ENCODE measurements at places on chromosomes 4 and X. TPM values are rescaled to one million over a fixed set of nuclear protein-coding genes. Genes with fewer than 3 reads are reported as not detected.

SMIM10L2A gene
- polyA plus RNA-seq: 34.4 TPM

- no peaks in the 10 kb centered on the region for H3K27me3 ChIP-seq
- no peaks in the 10 kb centered on the region for H3K36me3 ChIP-seq
- DNase-seq: no peak
- H3K4me1 ChIP-seq: peaks cover 63% of the 10 kb centered on the region
- no peak overlapping the region for H3K27ac ChIP-seq
Measured at GRCh38 chr4:158782551-158783360, 13.9 kb downstream of the FNIP2 start.

GSPT2 gene
- polyA plus RNA-seq: 18.8 TPM

GYPB gene
- not detected for polyA plus RNA-seq

- H3K27me3 ChIP-seq: no peaks in the 10 kb centered on the region
- no peak overlapping the region for H3K4me3 ChIP-seq
- H3K4me1 ChIP-seq: no peaks in the 10 kb centered on the region
- no peaks in the 10 kb centered on the region for H3K36me3 ChIP-seq
Measured at GRCh38 chrX:23952984-23953907, 45.4 kb downstream of the CXorf58 start.

DNA sequence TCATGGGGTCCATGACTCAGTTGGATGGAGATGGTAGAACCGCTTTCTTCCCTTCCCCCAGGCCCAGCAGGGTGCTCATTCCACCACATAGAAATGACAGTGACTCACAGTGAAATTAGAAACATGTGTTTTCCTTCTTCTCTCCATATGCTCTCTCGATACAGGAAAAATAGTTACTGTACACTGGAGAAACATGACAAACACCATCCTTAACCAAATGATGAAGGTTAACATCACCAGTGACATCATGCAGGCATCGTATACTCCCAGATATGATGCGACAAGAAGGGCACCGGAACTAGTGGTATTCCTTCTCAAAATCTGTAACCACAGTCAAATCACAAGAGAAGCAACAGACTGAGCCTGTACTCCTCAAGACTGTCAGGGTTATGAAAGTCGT is 11.7 kb upstream of the RAB40A start:
- no peak overlapping the region for H3K27ac ChIP-seq
- no peaks in the 10 kb centered on the region for H3K27me3 ChIP-seq
- no peaks in the 10 kb centered on the region for H3K4me1 ChIP-seq
- no peaks in the 10 kb centered on the region for H3K36me3 ChIP-seq

- H3K4me1 ChIP-seq: no peaks in the 10 kb centered on the region
- H3K27ac ChIP-seq: no peak overlapping the region
- no peak overlapping the region for H3K4me3 ChIP-seq
- no peaks in the 10 kb centered on the region for H3K27me3 ChIP-seq
- no peaks in the 10 kb centered on the region for H3K36me3 ChIP-seq
- DNase-seq: no peak
Measured at GRCh38 chr4:187108845-187109244, 385.2 kb upstream of the FAT1 start.

GRCh38 chrX:16436348-16437188 is 213.4 kb upstream of the S100G start:
- no peaks in the 10 kb centered on the region for H3K27me3 ChIP-seq
- no peaks in the 10 kb centered on the region for H3K4me1 ChIP-seq
- no peak overlapping the region for H3K27ac ChIP-seq
- H3K36me3 ChIP-seq: no peaks in the 10 kb centered on the region

GRCh38 chr4:154084864-154085263 is 296.0 kb upstream of the SFRP2 start:
- H3K4me1 ChIP-seq: no peaks in the 10 kb centered on the region
- no peaks in the 10 kb centered on the region for H3K27me3 ChIP-seq
- no peak for DNase-seq
- H3K4me3 ChIP-seq: no peak overlapping the region

DNA sequence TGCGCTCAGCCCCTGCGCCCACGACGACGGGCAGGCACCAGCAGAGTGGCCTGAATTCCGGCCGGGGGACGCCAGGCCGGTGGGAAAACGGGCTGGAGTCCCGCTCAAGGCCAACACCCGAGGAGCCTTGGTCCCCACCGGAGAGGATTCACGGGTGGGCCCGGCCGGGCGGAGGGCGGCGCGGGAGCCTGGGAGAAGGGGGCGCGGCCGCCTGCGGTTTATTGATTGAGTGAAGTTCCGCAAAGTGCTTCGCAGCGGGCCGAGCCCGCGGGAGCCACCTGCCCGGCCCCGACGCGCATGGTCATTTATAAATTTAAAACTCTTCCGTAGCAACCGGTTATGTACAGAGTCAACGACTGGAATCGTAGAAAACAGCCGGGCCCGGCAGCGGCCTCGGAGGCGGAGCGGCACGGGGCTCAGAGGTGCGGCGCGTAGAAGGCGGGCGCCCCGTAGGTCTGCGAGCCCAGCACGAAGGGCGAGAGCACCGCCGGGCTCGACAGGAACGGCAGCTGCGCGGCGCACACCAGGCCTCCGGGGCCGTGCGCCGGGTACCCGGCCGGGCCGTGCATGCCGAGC is 3.6 kb downstream of the NKX1-1 start:
- H3K36me3 ChIP-seq: no peaks in the 10 kb centered on the region
- H3K27ac ChIP-seq: no peak overlapping the region
- peaks cover 71% of the 10 kb centered on the region for H3K27me3 ChIP-seq
- DNase-seq: no peak
- H3K4me3 ChIP-seq: no peak overlapping the region

PPEF1 gene
- 0.29 TPM for polyA plus RNA-seq

DNA sequence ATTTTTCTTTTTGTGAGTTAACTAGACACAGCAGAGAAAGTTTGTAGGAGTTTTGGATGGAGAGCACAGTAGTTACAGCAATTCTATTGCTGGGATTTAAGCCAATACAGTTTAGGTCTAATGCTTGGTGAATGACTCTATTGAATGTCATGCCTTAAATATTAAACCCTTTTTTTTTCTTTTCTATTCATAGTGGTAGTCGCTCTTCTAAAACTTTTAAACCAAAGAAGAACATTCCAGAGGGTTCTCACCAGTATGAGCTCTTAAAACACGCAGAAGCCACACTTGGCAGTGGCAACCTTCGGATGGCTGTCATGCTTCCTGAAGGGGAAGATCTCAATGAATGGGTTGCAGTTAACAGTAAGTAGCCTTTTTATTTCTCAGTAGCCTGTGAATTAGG is 34.8 kb upstream of the DCK start:
- no peaks in the 10 kb centered on the region for H3K4me1 ChIP-seq
- no peaks in the 10 kb centered on the region for H3K36me3 ChIP-seq
